ENCODE measurements at places on chromosomes 7 and 10. TPM values are rescaled to one million over a fixed set of nuclear protein-coding genes. Genes with fewer than 3 reads are reported as not detected.

The CALY gene
- polyA plus RNA-seq = 0.31 TPM

- DNase-seq = no peak
Observed at GRCh38 chr7:35261041-35261440, 7.1 kb upstream of the TBX20 start.

DNA sequence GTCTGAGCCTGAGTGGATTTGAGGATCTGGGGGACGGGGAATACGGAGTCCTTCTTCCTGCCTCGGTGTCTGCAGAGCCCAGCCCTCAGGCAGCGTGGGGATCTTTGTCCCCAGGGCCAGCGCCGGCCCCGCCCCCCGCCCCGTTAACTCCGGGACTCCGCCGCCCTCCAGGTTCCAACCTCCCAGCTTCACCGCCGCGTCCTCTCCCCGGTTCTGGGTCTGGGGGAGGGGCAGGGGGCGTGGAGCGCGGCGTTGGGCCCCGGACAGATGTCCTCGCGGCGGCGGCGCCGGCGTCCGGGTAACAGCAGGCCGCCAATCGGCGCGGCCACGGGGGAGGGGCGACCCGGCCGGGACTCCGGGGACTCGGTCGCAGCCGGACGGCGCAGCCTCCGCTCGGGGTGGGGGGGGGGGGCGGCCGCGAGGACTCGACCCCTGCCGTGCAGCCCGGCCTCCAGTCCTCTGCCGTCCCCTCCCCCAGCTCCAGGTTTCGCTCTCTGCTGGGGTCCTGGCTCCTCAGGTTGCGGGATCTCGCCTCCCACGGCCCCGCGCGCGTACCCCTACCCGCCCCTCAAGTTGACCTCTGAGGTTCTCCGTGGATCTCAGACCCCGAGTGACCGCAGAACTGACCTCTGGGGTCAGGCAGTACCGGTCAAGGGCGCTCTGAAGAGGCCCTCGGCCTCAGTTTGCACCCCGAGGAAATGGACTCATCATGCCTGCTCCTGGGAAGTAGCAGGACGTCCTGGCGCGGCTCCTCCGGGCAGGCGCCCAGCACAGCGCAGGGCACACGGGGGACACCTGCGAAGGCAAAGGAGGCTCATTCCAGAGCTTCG, 2.3 kb upstream of the ELFN1 start:
- DNase-seq = no peak

DNA sequence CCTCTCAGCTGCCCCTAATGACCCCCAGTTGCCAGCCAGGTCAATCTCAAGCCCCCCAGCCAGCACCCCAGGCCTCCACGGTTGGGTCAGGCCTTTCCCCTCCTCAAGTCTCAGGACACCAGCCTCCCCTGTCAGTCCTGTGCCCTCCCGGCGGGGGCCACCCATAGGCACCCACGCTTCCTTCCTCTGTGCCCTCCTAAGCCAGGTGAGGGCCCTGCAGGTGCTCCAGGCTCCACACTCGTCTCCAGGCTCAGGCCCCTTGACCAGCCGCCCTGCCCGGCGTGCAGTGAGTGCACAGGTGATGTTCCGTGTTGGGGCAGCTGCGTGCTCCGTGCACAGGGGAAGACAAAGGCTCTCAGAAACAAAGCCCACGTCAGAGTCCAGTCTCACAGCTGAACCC, 26.8 kb upstream of the ADGRA1 start:
- DNase-seq = no peak

GRCh38 chr7:93690021-93690420, 115.5 kb upstream of the CALCR start:
- no peak for DNase-seq

The SHTN1 gene
- polyA plus RNA-seq = 25.1 TPM

DNA sequence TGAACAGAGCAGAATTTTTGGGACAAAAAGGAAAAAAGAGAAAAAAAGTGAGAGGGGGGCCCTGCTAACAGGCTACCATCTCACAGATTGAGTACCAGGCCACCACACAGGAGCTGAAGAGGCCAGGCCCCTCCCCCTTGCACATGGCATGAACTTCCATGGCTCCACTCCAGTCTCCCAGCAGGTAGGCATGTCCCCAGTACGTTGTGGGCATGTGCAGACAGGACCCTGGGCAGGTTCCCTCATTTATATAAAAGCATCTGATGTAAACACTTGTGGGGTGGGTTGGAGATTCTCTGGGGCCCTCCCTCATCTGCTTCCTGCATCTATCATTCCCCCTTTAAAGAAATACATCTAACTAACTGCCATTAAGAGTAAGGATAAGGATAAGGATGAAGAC, 45.0 kb upstream of the AKR1C1 start:
- no peak for DNase-seq

DNA sequence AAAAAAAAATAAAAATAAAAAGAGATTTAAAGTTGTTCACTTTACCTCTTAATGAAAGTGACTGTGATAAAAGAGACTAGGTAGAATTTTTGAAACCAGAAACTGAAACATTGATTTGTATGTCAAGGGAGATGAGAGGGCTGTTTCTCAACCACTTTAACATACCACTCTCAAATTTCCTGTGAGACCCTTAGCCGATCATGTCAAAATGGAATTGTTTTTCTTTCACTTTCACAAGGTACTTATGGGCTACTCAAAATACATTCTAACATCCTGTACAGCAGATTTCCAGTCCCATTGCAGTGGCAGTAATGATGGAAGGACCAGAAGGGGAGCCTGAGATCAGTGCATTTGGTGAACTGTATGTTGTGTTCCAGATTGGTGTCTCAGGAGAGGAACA, 261.2 kb downstream of the PPP1R3A start:
- no peak for DNase-seq

DNA sequence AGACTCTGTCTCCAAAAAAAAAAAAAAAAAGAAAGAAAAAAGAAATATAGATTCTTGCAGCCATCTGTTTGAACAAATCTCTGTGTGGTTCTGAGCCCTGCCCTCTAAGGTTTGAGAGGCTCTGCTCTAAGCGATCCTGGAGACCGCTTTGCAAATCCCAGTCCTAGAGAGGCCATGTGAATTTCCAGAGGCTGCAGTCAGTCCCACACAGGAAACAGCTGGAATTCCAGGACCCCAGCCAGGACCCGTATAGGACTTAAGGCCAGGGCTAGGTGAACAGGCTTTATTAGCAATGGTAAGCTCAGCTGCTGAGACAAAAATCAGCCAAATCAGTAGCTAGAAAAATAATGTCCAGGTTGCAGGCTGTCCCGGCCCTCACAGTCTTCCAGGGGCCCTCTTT, 154.8 kb downstream of the RPS24 start:
- DNase-seq = no peak

All from right lung (tissue), 10 donors.